ENCODE measurements at places on chromosomes 4 and X.

GRCh38 chrX:133792198-133792953 is 193.0 kb downstream of the GPC3 start:
- DNase-seq: peak; percentile 45

- no peak for DNase-seq
Observed at GRCh38 chr4:94595880-94596483, 144.2 kb downstream of the PDLIM5 start.

- DNase-seq: no peak
Observed at GRCh38 chr4:147617841-147618691, 869 bp downstream of the TMEM184C start.

DNA sequence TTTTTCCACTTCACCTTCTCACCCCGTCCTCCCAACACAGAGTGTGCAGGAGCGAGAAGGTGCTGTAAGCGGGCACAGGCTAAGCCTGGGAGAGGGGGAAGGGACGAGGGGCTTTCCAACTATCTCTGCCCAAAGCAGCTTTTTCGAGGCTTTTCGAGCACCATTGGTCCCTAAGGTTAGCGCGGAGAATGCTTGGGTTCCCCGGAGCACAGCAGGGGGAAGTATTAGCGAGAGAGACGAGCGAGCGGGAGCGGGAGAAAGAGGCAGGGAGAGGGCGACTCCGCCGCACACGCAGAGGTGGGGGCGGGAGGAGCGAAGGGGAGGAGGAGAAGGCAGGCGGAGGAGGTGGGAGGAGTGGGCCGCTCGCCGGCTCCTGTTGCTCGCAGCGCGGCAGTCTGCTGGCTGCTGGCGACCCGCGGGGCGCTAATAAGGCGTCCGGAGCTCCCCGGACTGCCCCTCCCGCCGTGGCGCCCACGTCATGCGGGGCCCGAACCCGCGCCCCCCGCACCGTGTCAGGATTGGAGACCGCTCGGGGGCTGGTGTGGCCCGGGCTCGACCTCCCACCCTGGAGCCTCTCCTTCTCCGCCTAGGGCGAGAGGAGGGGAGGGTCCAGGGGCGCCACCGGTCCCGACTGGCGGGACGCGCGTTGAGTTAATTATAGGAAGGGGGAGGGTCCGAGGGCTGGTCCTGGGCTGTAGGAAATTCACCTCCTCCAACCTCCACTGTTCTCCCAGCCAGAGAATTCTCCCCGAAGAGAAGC is at the start of gene ADAMTS3:
Gene ADAMTS3, minus strand, starts transcription at position 263 of the 760 bp plus-strand sequence. CDS start 459 bp downstream, outside the sequence.
- no peak for DNase-seq

DNA sequence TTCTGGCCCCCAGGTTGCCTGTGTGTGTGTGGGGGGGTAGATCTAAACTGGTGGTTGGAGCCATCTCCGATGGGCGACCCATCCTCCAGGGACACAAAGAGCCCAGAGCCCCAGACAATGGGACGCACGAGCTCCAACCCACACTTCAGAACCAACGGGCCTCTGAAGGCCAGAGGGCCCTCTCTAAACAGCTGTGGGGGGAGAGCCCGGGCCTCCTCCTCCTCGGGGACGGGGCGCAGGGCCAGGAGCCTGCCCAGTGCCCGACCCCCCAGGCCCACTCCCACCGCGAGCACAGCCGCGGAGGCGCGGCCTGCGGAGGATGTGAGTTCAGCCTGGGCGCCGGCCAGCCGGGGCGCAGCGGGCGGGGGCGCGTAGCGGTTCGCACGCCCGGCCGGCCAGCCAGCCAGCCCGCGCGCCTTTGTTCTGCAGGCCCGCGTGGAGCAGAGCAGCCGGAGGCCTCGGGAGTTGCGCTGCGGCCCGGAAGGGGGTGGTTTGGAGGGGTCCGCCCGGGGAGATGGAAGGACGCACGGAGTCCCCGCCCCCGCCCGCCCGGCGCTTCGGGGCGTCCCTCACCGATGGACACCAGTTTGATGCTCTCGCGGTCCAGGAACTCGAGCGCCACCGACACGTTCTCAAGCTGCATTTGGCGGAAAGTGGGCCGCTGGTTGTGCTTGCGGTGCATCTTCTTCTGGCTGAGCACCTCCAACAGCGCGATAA is 4.0 kb downstream of the FLNA start:
- no peak for DNase-seq

DNA sequence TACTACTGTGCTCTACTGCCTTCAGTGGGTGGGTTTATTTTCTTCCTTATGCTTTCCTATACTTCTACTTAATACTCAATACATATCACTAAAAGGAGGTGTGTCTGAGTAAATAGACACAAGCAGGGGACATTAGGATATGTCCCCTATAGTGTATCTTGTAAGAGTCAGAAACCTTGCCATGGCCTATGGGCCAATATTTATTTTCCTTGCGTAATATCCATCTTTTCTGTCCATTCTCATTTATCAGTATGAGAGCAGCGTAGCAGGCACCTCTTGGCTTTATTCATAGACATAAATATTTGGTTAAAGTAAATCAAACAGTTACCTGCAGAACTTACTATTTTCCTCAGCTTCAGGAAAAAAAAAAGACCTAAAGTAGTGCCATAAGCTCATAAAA is 46.6 kb upstream of the PHF8 start:
- no peak for DNase-seq

GRCh38 chr4:101952985-101953384 is 162.5 kb downstream of the BANK1 start:
- no peak for DNase-seq

DNA sequence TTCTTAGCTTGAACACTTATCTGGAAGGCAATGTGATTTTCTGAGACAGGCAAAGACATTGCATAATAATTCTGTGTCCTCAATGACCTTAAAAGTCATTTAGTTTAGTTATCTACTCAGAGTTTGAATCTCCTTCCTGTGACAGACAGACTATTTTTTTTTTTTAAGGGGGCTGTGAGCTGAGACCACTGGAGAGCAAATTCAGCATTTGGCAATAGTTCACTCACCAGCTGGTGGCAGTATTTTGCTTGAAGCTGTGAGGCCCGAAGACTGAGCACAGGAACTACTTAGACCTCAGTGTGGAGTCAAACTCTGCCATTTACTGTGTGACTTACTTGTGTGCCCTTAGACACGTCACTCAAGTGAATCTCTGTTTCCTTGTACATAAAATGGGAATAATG is 22.9 kb upstream of the CPE start:
- DNase-seq: no peak

DNA sequence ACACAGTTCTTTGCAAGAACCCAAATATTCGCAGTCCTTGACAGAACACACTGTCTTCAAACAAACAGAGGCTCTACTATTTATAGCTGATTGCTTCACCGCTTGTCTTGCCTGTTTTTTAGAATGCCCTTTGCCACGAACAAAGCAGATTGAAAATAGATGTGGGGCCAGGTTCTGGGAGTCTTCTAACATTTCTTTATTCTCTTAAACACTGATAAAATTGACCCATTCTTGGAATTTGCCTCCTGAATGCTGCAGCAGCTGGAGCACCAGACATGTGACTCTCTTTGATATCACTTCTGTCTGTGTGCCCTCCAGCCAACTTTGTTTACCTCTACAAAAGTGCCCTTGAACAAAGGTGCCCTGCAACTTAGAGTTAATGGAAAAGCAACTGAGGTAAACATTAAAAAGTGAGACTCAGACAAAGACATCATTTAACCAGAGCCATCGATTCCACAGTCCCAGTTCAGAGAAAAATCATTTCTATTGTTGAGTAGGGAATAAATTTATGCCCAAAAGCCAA is 64.2 kb upstream of the SPP1 start:
- no peak for DNase-seq

- DNase-seq: no peak
Observed at GRCh38 chr4:30866346-30866745, 146.2 kb downstream of the PCDH7 start.

DNA sequence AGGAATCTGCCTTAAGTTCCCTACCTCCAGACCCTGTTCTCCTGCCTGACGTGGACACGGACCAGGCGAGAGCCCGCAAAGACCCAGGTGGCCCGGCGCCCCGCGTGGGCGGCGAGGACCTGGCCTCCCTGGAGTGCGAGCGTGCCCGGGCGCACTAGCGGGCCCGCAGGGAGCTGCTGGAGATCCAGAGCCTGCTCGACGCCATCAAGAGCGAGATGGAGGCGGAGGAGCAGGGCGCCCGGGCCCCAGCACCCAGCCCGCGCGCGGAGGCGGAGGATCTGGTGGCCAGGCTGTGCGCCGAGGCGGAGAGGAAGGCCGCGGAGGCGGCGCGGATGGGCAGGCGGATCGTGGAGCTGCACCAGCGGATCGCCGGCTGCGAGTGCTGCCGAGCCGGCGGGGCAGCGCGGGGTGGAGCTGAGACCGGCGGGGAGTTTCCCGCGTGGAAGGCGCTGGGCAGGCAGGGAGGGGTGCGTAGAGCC is 18.2 kb downstream of the MRFAP1 start:
- DNase-seq: no peak

DNA sequence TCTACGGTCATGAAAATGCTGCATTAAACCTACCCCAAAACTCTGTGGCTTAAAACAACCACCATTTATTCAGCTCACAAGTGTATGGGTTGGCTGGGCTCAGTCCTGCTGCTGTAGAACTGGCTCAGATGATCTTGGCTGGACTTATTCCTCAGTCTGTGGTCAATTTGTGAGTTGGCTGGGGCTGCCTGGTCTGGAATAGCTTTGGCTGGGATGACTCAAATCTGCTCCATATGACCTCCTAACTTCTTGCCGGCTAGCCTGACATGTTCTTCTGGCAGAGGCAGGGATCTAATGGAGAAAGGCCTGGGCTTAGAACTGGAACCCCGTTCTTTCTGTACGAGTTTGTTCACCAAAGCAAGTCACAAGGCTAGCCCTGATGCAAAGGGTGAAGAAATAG is 71.7 kb downstream of the CFAP299 start:
- no peak for DNase-seq

GRCh38 chr4:52204921-52205320 is 153.8 kb downstream of the SPATA18 start:
- DNase-seq: no peak

GRCh38 chrX:17697191-17697590 is 40.1 kb upstream of the SCML1 start:
- DNase-seq: no peak

DNA sequence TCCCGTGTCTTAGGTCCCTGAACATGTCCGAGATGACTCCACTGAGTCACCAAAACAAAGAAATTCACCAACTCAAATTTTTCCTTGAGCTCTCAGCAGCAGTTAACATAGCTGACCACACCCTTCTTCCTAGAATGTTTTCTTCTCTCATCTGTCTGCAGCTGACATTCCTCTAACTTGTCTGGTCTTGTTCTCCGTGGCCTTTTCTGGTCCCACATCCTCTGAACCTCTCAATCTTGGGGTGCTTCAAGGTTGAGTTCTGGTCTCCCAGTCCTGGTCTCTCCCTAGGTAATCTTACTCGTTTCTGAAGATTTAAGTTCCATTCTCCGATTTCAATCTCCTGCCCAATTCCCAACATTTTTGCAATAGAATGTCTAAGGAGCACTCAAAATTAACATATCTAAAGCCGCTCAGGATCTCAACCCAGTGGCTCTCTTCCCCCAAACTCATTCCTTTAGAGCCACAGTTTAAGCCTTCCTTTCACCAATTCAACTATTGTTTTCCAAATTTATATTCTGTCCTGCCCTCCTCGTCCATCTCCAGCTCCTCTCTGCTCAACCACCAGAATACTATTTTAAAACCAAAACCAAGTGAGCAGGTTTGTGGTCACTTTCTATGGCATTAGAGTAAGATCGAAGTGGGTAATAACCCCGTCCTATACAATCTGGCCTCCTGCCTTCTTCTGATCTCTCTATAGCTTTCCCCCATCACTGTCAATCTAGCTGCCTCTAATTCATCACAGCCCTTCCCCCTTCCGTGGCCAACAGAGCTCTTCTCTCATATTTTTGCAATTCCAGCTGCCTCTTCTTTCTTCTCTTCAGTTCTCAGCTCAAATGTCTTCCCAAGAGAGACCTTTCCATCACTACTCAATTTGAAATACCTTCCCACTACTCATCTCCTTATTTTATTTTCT is 1.2 kb downstream of the TRIML2 start:
- DNase-seq: no peak

- no peak for DNase-seq
Observed at GRCh38 chr4:84895283-84895682, 71.2 kb downstream of the WDFY3 start.

GRCh38 chrX:83845397-83845796 is 15.5 kb upstream of the CYLC1 start:
- DNase-seq: peak; percentile 3

DNA sequence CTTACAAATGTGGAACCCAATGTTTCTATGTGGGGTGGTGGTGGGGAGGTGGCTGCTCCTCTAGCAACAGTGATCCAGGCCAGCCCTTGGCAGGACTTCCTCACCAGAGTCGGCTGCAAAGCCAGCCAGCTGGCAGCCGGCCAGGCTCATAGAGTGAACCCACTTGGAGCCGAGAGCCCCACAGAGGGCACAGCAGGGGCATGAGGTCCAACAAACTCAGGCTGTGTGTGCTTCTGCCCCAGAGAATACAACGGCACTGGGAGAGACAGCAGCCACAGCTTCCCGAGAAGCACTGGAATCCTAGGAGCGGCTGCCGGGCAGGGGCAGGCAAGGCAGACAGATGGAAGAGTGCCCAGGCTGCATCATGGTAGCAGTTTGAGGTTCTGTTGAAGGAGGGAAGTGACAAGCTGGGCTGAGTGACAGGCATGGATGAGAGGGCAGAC is 23.5 kb upstream of the SOWAHD start:
- DNase-seq: no peak

DNA sequence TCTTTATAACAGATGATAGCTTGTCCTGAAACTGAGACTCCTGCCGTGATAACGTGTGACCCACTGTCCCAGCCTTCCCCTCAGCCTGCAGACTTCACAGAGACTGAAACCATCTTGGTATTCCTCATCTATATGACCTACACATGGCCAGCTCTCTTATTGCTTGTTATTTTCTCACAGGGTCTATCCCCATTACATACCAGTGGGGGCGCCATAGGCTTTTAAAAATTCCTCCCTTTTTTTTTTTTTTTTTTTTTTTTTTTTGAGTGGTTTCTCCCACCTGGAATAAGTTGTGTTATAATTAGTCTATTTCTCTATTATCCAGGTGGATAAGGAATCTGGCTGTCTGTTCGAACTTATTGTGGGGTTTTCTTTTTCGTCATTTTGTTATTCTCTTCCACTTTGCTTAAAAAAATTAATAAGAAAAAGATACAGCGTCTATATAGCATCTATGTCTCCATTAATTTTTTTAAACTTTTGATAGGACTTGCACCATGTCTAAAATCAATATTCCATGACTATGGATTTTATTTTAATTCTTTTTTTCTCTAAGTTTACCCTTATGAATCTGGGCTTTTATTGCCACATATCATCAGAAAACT is 47.2 kb downstream of the GYG2 start:
- DNase-seq: no peak

DNA sequence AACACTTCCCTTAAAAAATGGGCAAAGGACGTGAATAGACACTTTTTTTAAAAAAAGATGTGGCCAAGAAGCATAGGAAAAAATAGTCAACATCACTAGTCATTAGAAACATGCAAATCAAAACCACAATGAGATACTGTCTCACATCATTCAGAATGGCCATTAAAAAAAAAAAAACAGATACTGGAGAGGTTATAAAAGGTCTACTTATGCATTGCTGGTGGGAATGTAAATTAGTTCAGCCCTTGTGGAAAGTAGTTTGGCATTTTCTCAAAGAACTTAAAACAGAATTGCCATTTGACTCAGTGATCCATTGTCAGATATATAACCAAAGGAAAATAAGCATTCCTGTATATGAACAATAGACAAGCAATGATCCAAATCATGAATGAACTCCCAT is 352.8 kb upstream of the EPHA5 start:
- DNase-seq: no peak

Measured in glomerular endothelial cell (primary cell).